NCI-H446 treated with DMSO at 0.1 percent for 48 hours (cell line): ENCODE measurements at places on chromosomes 1 and 21.

GRCh38 chr21:16040601-16041000 is 310.8 kb downstream of the USP25 start:
- no peak for DNase-seq

DNA sequence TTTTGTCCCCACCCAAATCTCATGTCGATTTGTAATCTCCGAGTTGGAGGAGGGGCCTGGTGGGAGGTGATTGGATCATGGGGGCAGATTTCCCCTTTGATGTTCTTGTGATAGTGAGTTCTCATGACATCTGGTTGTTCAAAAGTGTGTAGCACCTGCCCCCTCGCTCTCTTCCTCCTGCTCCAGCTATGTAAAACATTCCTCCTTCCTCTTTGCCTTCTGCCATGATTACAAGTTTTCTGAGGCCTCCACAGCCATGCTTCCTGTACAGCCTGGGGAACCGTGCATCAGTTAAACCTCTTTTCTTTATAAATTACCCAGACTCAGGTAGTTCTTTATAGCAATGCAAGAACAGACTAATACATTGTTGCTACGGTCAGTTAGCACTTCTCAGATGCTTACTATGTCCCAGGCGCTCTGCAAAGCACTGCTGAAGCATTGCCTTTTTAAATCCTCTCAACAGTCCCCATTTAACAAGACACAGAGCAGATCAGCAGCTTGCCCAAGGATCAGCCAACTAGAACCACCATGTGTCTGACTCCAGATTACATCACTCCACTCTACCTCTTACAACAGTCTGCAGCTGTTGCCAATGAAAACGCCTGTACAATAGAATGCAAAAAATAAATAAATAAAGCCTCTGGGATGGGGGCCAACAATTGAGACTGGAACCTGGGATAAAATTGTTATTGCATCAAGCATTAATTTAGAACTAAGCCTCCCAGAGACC is 52.4 kb upstream of the USP1 start:
- peak; percentile 89 for DNase-seq

- no peak for DNase-seq
These were observed 3.3 kb upstream of the LSM10 start for GRCh38 chr1:36400825-36401601.

DNA sequence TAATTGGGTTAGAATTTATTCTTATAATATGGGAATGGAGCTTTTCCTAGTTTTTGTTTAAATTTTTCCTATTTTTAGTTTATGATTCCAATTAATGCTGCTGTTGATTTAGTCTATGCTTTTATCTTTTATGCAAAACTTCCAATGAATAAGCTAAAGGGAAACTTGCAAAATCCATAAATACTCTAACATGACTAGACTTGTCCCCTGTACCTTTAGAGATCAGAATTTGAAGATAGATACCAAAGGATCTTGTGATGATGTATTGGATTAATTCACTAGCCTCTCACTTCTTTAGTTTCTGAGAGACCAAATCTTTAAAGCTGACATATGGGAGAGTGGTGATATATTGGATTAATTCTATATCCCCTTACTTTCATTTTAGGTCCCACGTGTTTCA is 306.6 kb upstream of the PRMT6 start:
- DNase-seq = no peak

GRCh38 chr1:63773496-63773814 is 362 bp upstream of the ROR1 start:
- DNase-seq = no peak

DNA sequence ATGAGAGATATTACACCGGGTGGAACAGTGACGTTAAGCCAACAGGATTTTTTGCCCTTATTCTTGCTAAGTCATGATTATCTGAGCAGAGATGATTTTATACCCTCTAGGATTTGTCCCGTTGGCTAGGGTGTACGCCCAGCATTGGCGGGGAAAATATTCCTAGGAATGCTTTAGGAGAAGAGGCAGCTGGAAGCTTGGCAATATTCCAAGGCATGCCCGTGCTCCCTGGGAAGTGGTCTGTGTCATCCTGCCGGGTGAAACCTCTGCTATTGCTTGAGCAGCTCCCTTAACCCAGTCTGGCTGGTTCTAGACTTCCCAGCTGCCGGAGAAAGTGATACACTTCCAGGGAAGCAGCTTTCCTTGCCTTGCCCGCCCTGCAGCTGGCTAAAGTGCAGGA is 16.2 kb downstream of the CHRNB2 start:
- DNase-seq = no peak

GRCh38 chr1:10824821-10825540 is 28.5 kb upstream of the CASZ1 start:
- DNase-seq = no peak

- DNase-seq = peak; percentile 44
These were observed at the start of gene NHLH1 for GRCh38 chr1:160366731-160367515. TSS of gene NHLH1 (plus strand) at chr1:160367071. CDS start at chr1:160370732, 3,661 bp downstream.

GRCh38 chr1:153356392-153357075 is 1.1 kb upstream of the S100A9 start:
- DNase-seq = no peak

DNA sequence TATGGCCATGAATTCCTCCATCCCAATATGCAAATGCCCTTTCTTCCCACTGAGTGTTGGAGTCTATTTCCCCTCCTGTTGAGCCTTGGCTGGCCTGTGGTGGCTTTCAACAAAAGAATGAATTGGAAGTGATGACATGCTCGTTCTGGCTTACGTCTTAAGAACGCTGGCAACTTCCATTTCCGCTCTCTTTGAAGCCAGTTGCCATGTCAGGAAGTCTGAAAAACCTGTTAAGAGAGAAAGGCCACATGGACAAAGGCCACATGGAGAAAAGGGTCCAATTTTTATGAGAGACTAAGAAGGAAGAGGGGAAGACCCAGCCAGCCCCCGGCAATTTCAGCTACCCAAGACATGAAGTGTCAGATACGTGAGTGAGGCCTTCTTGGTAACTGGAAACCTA is 45.6 kb upstream of the GADD45A start:
- no peak for DNase-seq

DNA sequence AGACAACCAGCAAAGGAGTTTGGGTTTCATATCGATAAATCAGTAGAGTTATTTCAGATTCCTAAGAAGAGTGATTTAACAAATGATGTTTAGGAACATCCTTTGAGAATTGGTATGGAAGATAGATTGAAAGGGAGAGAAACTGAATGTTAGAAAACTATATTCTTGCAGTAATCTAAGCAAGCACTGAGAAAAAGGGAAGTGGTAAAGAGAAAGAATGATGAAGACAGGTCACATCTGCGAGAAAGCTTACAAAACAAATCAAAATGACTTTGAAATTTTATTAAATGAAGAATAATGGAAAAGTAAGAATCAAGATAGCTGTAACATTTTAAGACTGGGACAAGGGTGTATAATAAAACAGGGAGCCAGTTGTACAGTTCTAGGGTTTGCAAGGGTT is 177.0 kb downstream of the HS2ST1 start:
- DNase-seq = no peak

GRCh38 chr1:158048371-158049067 is 55.1 kb downstream of the KIRREL1 start:
- no peak for DNase-seq

GRCh38 chr1:181538836-181539235 is 55.5 kb downstream of the CACNA1E start:
- no peak for DNase-seq

GRCh38 chr1:197918807-197919345 is 1.7 kb downstream of the LHX9 start:
- no peak for DNase-seq

DNA sequence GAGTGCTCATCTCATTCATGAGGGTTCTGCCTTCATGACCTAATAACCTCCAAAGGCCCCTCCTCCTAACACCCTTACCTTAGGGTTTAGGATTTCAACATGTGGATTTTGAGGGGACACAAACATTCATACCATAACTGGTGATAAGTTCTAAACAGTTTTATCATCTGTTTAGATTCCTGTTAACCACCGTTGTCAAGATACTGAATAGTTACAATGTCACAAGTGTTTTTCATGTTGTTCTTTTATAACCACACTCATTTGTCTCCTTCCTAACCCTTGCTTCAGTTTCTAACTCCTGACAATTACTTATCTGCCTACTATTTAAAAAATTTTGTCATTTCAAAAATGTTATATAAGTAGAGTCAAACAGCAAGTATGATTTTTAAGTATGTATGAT is 86.0 kb downstream of the NCAM2 start:
- no peak for DNase-seq

- no peak for DNase-seq
These were observed 449.1 kb upstream of the KAZN start for GRCh38 chr1:14149431-14149830.

GRCh38 chr21:37532868-37533780 is 166.6 kb downstream of the DYRK1A start:
- no peak for DNase-seq
